ENCODE measurements at places on chromosomes 2 and 18.

GRCh38 chr18:5868218-5868854, 27.0 kb downstream of the TMEM200C start:
- H3K4me3 ChIP-seq, result peak overlapping the region; percentile 32
- DNase-seq, result peak; percentile 87
- 0 out of 2 replicates have a peak, but pooled peaks cover 9% of the 10 kb centered on the region for H3K4me1 ChIP-seq

GRCh38 chr18:54961016-54961423, 1.8 kb upstream of the CCDC68 start:
- no peak for DNase-seq
- no peaks in the 10 kb centered on the region for H3K4me1 ChIP-seq
- no peaks in the 10 kb centered on the region for H3K36me3 ChIP-seq
- H3K27me3 ChIP-seq, result no peaks in the 10 kb centered on the region

DNA sequence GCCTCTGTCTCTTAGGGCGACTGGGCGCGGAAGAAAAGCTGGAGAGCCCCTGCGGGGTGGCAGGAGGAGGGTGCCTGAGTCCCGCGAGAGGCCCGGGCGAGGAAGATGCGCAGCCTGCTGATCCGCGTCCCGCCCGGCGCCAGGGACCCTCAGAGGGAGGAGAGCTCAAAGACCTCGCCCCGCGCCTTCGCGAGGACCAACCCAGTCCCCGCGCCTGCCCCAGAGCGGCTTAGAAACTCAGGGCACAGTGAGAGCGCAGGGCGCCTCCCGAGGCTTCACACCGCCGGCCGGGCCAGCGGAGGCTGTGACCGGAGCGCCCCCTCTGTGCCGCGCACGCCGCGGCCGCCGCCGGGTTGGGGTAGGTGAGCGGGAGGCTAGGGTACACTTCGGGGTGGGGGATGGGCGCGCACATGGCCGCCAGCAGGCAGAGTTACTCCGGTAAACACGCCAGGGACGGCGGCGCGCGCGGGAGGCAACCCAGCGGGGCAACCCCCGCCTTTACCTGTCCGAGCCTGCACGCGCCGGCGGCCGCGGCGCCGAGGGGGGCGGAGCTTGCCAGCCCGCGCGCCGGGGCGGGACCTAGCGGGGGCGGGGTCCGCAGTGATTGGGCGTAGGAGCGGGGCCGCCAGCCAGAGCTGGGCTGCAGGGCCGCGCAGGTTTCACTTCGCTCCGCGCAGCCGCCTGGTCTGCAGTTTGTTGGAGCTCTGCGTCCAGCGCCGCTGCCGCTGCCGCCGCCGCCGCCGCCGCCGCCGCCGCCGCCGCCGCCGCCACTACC, at the start of gene BCL2L11:
BCL2L11 (plus strand) TSS at position 662 of the 775 bp plus-strand sequence. CDS start 2,832 bp downstream, outside the sequence.
- peaks cover 5% of the 10 kb centered on the region for H3K36me3 ChIP-seq
- H3K27me3 ChIP-seq, result no peaks in the 10 kb centered on the region
- peaks cover 15% of the 10 kb centered on the region for H3K4me1 ChIP-seq

- peaks cover 86% of the 10 kb centered on the region for H3K4me1 ChIP-seq
- H3K27ac ChIP-seq, result peak overlapping the region; percentile 96
- H3K4me3 ChIP-seq, result peak overlapping the region; percentile 54
- no peaks in the 10 kb centered on the region for H3K36me3 ChIP-seq
- H3K27me3 ChIP-seq, result no peaks in the 10 kb centered on the region
- peak; percentile 79 for DNase-seq
These were observed 10.6 kb downstream of the CFLAR start for GRCh38 chr2:201126308-201127151.

- no peaks in the 10 kb centered on the region for H3K27me3 ChIP-seq
- no peaks in the 10 kb centered on the region for H3K4me1 ChIP-seq
- H3K36me3 ChIP-seq, result no peaks in the 10 kb centered on the region
- no peak overlapping the region for H3K27ac ChIP-seq
- DNase-seq, result no peak
These were observed 44.3 kb downstream of the RBM43 start for GRCh38 chr2:151217343-151217742.

- no peaks in the 10 kb centered on the region for H3K4me1 ChIP-seq
- H3K27me3 ChIP-seq, result peaks cover 62% of the 10 kb centered on the region
- no peak overlapping the region for H3K27ac ChIP-seq
- H3K36me3 ChIP-seq, result no peaks in the 10 kb centered on the region
- DNase-seq, result no peak
These were observed 3.7 kb downstream of the CYS1 start for GRCh38 chr2:10076511-10076910.

DNA sequence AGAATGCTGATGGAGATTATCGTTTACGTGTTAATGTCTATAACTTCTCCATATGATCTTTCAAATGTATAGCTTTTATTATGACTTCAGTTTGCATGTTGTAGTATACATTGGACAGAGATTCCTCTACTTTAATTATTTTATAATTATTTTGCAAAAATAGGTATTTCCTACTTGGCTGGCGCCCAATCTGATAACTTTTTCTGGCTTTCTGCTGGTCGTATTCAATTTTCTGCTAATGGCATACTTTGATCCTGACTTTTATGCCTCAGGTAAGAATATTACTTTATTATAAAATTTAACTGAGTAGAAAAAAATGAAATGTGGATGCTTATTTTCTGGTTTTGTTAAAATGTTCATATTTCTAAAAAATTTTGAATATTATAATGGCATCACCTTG, 18.1 kb upstream of the ADGRF3 start:
- H3K36me3 ChIP-seq, result peaks cover 10% of the 10 kb centered on the region
- no peak for DNase-seq
- H3K27me3 ChIP-seq, result no peaks in the 10 kb centered on the region
- no peak overlapping the region for H3K4me3 ChIP-seq

GRCh38 chr2:67878743-67879142, 184.1 kb downstream of the C1D start:
- H3K27me3 ChIP-seq, result no peaks in the 10 kb centered on the region
- no peak for DNase-seq
- no peak overlapping the region for H3K4me3 ChIP-seq
- no peak overlapping the region for H3K27ac ChIP-seq
- H3K36me3 ChIP-seq, result no peaks in the 10 kb centered on the region
- H3K4me1 ChIP-seq, result no peaks in the 10 kb centered on the region

DNA sequence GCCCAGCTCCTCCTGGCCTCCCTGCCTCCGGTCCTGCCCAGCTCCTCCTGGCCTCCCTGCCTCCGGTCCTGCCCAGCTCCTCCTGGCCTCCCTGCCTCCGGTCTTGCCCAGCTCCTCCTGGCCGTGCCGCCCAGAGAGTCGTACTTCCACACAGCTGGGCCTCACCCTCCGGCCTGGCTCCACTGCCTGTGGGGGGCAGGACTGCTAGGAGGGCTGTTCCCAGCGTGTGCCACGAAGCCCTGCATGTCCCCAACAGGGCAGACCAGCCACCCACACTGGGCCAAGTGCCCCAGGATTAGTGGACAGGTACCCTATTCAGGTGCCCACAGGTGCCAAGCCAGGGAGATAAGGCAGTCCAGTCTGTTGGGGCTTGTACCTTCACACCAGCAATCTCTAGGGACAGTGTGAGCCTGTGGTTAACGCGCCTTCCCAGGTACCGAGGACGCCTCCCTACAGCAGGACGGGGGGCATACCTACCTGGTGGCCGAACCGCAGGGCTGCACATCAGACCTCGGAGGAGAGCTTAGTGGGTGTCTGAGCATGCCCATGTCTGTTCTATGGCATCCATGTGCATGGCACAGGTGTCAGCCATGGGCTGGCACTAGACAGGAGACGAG, 5.3 kb downstream of the GPC1 start:
- H3K4me1 ChIP-seq, result no peaks in the 10 kb centered on the region
- H3K27me3 ChIP-seq, result 0 out of 2 replicates have a peak, but pooled peaks cover 6% of the 10 kb centered on the region
- H3K4me3 ChIP-seq, result no peak overlapping the region
- no peaks in the 10 kb centered on the region for H3K36me3 ChIP-seq
- no peak for DNase-seq
- H3K27ac ChIP-seq, result no peak overlapping the region

GRCh38 chr2:234731236-234731635, 220.6 kb upstream of the SH3BP4 start:
- DNase-seq, result no peak
- H3K4me1 ChIP-seq, result no peaks in the 10 kb centered on the region

DNA sequence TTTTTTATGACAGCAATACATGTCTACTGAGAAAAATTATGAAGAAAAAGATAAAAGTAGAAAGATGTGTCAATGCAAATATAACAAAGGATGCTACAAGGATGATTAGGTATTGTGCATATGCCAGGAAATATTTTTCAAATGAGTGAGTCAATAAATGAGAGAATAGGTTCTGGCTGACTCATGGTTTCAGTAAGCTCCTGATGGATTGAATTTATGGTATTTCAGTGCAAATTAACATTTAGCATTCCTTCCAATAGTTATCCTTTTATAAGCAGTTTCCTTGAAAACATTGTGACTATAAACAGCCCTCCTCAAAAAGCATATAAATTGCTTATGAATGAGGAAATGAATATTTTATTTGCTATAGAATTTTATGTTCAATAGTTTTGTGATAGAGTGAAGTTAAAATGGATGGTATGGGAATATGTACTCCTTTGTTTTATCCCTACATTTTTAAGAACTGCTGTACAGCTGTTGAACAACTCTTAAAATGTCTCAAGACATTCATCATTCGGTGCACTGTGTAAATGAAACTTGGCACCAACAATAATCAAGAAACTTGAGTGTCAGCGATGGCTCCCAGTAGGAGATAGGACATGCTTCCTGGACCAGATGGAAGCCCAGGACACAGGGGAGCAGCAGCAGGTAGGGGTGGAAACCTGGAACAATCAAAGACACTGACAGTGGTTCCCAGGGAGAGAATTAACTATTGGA, 144.7 kb downstream of the PMAIP1 start:
- H3K36me3 ChIP-seq, result no peaks in the 10 kb centered on the region
- no peak for DNase-seq
- no peak overlapping the region for H3K4me3 ChIP-seq
- H3K4me1 ChIP-seq, result no peaks in the 10 kb centered on the region
- H3K27ac ChIP-seq, result no peak overlapping the region

- H3K27me3 ChIP-seq, result no peaks in the 10 kb centered on the region
- H3K4me3 ChIP-seq, result no peak overlapping the region
- no peaks in the 10 kb centered on the region for H3K4me1 ChIP-seq
- no peak overlapping the region for H3K27ac ChIP-seq
These were observed 155.9 kb downstream of the FMNL2 start for GRCh38 chr2:152490686-152491455.
